ENCODE measurements at places on chromosomes 5 and 9.

DNA sequence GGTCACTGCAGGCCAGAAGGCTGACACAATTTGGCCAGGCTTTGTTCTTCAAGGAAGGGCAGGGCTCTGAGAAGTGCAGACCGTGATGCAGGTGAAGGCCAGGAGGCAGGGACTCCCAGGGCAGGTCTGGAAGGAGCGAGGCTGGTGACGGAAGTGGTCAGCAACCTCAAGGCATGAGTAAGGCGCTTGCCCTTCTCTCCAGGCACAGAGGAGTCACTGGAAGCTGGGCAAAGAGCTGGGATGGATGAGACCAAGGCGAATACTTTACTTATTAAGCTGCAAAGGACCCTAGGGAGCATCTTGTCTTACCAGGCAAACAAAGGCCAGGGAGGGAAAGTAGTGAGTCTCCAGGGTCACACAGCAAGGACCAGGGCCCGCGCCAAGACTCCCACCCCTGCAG is 18.6 kb downstream of the IRF1 start:
- DNase-seq, result no peak

GRCh38 chr9:128635266-128636023 is 21.2 kb downstream of the DYNC2I2 start:
- peak; percentile 94 for DNase-seq

- DNase-seq, result no peak
Observed at GRCh38 chr9:86486891-86487837, 133.0 kb upstream of the TUT7 start.

- DNase-seq, result no peak
Observed at GRCh38 chr9:13589034-13589737, 309.7 kb upstream of the MPDZ start.

DNA sequence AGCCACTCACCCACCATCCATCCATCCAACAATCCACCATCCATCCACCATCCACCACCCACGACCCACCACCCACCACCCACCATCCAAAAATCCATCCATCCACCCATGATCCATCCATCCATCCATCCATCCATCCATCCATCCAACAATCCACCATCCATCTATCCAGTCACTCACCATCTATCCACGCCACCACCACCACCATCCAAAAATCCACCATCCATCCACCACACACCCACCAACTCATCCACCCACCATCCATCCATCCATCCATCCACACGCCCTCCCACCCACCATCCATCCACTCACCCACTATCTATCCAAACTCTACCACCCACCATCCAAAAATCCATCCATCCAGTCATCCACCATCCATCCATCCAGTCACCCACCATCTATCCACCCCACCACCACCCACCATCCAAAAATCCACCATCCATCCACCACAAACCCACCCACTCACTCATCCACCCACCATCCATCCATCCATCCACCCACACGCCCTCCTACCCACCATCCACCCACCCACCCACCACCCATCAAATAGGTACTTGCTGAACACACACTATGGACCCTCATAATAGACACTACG is 9.0 kb downstream of the DPH7 start:
- no peak for DNase-seq

GRCh38 chr9:30504502-30504905 is 1879.9 kb upstream of the ACO1 start:
- no peak for DNase-seq

DNA sequence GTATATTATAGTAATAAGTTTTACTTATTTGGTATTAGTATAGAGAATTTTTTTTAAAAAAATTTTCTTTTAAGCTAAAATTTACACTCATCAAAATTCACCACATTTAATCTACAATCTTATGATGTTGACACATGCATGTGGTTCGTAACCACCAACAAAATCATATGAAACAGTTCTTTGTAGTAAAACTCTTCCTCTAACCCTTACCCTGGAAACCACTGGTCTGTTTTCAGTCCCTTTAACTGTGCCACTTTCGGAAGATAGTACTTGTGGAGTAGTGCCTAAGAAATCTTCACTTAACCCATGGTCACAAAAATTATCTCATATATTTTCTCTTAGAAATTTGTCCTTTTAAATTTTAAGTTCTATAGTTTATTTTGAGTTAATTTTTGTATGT is 1498.8 kb downstream of the MAT2B start:
- DNase-seq, result no peak

GRCh38 chr9:87678650-87679355 is 47.1 kb upstream of the CTSL start:
- peak; percentile 62 for DNase-seq

GRCh38 chr9:81637276-81637675 is 52.1 kb downstream of the TLE1 start:
- no peak for DNase-seq

DNA sequence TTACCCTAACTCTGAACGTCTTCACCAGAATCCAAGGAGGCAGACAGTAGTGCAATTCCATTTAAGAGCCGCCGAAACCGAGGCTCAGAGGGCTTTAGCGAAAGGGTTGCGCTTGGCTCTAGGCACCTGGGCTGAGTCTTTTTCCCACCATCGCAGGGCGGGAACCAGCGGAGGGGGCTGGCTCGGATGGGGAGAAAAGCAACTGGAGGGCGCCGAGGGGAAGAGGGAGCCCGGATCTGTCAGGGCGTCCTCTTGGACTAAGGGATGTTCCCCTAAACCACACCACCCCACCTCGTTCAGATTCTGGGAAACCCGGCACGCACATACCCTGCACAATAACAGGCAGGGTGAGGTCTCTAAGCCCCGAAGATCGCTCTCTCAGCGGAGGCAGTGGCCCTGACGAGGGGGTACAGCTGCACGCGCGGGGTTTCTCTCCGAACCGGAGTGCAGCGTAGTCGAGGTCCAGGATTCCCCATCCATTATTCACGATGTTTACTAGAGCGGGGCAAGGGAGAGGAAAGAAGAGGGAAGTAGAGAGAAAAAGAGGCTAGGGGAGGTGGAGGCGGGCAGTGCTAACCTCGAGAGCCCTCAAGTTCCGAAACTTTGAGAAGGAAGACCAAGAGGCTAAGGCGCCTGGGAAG is 1.3 kb upstream of the POU4F3 start:
- no peak for DNase-seq

GRCh38 chr9:84357275-84357674 is 16.7 kb upstream of the SLC28A3 start:
- DNase-seq, result no peak

DNA sequence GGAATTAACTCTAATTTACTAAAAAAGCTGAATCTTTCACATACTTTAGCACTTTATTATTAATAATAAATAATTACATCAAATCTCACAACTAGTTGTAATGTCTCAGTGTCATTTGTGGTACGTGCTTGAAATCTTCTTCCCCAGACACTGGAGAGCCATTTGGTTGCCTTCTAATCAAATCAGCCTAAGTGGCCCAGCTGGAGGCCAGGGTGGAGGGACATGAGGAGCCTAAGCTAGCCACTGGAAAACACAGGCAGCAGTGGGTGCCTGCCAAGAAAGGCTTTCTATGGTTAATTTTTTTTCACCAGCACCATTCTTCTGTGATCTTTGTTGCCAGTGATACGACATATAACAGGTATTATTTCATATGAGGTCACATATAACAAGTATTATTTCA is 117.0 kb downstream of the ERCC6L2 start:
- DNase-seq, result no peak

DNA sequence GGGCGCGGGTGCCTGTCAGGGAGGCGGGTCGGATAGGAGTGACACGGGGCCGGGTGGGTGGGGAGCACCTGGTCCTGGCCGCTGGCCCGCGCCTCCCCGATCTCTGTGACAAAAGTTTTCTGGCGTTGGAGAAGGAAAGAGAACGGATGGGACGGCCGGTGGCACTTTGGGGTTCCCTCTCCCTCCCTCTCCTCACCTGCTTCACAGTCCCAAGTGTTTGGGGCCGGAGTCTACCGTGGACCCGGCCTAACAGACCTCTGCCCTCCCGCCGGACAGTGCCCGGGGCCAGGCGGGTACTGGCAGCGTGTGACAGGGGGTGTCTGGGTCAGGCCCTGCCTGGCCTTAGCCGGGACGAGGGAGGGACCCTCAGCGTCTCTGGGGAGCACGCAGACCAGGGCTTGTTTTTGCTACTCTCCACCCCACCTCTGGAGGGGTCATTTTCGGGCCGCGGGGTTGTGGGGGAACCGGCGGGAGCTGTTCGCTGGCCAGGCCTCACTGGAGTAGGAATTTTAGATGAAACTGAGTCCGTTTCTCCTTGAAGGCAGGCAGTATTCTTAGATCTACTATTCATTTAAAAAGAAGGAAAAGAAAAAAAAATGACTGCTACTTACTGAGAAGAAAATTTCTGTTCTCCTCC is 1.7 kb downstream of the PRDM6 start:
- DNase-seq, result no peak

DNA sequence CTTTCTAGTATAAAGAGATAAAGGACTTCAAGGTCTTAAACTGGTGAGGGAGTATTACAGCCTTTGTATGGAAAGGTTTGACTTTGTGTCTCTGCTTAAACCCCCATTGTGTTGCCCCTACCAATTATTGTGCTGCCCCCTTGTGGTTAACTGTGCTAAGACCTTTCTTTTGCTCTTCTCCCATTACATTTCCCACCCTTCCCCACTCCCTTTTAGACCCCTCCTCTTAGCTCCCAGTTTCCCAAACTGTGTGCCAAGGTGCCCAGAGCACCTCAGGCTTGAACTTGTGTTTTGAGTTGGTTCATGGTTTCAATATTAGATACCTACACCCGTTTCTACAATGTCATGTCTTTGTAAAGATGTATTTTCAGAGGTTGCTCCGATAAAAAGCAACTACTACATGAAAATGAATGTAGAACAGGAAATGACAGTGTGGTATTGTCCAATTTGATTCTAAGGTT is 2.9 kb downstream of the JAK2 start:
- DNase-seq, result no peak

DNA sequence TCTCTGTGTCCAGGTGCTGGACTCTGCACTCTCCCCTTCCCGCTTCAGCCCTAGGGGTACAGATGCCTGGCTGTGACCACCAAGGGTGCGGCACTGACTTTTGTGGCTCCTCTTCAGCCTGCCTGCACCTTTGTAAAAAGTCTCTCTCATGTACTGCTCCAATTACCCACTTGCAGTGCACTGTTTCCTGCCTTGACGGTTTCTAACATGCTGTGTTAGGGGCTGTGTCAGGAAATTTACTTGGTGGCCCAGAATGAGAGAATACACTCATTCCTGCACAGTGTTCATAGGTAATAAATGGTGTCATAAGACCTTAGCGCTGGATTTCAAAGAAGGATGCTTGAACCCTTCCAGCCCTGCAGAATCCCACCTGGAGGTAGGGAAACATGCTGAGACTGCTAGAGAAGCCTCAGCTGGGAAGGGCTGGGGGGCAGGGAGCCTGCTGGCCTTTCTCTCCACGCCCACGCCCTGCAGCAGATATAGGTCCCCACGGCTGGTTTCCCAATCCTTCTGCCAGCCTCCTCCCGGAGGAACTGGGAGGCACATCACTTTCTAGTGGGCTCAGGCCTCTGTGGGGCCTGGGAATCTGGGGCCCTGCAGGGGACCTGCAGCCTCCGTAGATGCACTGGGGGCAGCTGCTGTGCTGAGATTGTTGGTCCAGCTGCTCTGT is 17.6 kb upstream of the HRH2 start:
- no peak for DNase-seq

GRCh38 chr9:83027153-83027891 is 35.6 kb downstream of the RASEF start:
- no peak for DNase-seq

- DNase-seq, result no peak
Observed at GRCh38 chr5:89878140-89879132, 531.1 kb downstream of the CETN3 start.

- no peak for DNase-seq
Observed at GRCh38 chr9:79600466-79600865, 28.7 kb downstream of the TLE4 start.

- DNase-seq, result no peak
Observed at GRCh38 chr9:14511452-14511851, 181.8 kb downstream of the ZDHHC21 start.

DNA sequence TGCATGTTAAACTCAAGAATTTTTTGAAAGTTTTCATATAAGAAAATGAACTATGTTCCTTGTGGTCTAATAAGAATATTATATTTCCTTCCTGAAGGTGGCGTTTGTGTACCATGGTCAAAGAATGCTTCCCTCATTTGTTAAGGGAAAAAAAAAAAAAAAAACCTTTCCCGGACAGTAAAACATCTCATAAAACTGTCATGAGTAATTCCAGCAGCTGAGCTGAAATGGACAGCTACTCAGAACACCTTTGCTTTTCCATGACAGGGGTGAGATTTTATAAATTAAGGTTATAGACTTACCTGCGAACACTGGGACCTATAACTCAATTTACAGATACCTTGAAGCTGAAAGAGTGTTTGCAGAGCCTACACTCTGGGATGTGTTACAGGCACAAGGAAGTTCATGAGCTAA is 113.2 kb upstream of the RANBP3L start:
- no peak for DNase-seq

DNA sequence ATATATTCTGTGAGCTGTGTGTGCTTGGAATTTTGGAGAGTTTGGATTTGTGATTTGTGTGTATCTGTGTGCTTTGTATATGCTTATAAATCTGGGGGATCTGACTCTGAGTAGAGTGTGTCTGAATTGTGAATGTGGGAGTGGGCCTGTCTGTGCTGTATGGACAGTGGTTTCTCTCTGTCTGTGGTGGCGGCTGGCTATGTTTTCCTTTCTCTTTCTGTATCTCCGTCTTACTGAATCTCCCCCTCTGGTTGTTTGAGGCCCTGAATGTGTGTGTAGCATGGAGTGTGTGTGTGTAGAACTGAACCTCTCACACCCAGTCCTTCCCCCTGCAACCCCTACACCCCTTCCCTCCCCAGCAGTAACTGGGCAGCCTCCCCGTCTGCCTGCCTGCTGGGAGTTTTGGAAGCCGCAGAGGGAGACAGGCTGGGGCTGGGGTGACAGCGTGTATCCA is 4.7 kb downstream of the CXXC5 start:
- no peak for DNase-seq

GRCh38 chr9:131500939-131501541 is 1.7 kb upstream of the POMT1 start:
- DNase-seq, result no peak

DNA sequence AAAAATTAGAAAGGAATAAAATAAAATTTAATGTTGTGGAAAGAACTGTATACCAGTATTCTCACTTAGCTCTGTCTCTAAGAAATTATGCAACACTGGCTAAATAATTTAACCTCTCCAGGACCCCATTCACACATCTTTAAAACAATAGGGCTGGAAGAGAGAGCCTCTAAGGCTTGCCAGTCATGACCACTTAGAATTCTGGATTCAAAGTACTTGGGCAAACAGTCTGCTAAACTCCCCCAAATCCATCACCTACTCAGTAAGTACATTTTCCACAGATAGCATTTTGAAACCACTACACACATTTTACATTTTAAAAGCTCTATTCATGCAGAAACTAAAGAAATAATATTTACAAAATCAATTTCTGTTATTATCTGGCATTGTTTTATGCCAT is 291.7 kb downstream of the TMEM167A start:
- DNase-seq, result no peak

- DNase-seq, result no peak
Observed at GRCh38 chr9:70901013-70901412, 220.4 kb downstream of the TRPM3 start.

DNA sequence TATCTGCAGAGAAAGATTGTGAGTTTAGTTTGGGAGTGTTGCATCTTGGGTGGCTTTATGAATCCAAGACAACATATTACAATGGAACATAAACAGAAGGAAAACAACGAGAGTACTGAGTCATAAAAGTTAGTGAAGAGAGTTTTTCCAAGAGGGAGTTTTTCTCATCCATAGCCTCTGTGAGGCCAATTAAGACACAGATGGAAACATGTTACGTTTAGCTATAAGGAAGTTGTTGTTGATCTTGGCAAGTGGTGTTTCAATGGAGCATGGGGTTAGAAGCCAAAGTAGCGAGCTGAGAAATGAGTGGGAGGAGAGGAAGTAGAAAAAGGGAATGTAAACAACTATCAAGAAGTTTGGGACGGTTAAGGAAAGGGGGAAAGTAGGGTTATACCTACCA is 53.3 kb upstream of the SPATA31D4 start:
- no peak for DNase-seq
